ENCODE measurements at places on chromosomes 5 and 9.
A peak's percentile ranks its signal among the peaks of the same experiment; 100 is the strongest.

- DNase-seq: no peak
These were observed 124.8 kb upstream of the LMX1B start for GRCh38 chr9:126488881-126489404.

GRCh38 chr5:30690931-30691330 is 502.6 kb upstream of the CDH6 start:
- DNase-seq: no peak

DNA sequence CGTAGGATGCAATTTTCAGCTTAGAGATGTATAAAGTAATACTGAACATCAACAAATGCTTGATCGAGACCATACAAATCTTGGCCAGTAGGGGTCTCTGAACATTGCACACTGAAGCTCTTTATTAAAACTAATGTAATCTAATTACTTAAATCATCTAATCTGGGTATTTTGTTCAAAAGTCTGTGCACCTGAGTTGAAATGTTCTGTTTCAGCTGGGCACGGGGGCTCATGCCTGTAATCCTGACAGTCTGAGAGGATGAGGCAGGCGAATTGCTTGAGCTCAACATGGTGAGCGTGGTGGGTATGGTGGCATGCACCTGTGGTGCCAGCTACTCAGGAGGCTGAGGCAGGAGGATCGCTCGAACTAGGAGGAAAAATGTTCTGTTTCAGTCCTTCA is 41.0 kb downstream of the ESM1 start:
- peak; percentile 56 for DNase-seq

- DNase-seq: no peak
These were observed 2.4 kb upstream of the MOB3B start for GRCh38 chr9:27532046-27532445.

DNA sequence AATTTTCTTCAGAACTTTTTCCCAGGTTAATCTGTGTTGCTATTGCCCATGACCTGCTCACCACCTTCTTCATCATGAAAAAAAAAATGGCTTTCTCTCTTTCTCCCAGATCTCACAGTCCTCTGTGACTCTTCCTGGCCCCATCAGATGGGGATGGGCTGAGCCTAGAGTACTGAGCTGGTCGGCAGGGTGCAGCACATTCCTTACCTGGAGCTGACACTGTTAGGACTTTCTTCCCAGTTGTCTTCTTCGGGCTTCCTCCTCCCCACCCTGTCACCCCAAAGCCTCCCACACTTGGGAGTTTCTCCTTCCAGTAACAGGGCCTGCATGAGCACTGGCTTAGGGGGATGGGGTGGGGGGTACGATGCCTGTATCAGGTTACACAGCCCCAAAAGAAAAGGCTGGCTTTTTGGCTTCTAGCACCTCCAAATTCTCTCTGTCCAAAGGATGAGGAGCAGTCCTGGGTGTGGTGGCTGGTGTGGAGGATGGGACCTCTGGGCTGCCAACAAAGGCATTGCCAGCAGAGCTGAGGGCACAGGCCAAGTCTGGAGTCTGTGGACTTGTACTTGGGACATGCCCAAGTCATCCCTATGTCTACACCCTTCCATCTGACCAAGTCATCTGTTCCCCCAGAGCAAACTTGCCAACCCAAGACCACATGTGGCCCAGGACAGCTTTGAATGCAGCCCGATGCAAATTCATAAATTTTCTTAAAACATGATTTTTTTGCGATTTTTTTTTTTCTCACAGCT is 68.0 kb upstream of the HSPA9 start:
- no peak for DNase-seq

DNA sequence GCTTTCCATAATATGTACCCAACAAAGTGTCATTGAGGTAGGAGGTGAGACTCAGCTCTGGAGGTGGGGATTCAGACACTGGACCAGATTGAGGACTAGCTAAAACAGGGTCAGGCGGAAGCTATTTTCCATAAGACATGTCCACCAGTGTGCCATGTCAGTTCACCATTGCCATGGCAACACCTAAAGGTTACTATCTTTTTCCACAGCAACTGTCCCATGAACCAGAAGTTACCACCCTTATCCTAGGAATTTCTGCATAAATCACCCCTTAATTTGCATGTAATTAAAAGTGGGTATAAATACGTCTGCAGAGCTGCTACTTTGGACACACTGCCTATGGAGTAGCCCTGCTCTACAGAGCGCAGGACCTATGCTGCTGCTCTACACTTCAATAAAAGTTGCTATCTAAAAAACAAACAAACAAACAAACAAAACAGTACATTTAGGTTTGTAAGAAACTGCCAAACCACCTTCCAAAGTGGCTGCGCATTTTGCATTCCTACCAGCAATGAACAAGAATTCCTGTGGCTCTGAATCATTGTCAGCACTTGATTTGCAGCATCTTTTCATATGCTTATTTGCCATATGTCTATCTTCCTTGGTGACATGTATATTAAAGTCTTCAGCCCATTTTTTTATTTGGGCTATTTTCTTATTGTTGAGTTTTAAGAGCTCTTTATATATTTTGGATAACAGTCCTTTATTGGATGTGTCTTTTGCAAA is 18.0 kb upstream of the TRIM32 start:
- DNase-seq: no peak

DNA sequence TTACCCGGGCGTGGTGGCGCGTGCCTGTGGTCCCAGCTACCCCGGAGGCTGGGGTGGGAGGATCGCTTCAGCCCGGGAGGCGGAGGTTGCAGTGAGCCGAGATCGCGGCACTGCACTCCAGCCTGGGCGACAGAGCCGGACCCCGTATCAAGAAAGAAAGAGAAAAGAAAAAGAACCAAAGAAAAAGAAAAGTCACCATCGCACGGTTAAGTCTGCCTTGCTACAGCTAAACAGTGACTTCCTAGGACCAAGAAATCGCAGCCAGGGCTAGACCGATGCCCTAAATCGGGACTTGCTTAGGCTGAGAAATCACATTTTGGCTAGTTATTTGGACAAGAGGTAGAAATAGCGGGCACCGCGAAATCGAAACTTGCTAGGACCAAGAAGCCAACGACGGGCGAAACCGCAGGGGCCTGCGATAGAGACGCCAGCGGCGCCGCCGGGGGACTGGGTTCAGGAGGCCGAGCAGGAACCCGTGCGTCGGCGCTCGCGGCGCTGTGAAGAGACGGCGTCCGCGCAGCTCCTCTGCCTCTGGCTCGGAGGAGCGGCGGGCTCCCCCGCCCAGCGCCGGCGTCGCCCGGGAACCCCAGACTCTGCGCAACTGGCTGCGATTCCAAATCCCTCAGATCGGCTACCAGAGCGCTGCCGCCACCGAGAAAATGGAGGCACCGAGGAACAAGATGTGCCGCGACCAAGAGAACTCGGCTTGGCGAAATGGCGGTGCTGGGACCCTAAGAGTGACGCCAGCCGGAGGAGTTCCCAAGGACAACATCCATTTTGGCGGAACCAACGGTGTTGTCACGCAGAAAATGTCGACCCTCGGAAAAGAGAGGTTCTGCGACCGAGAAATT is 26.1 kb upstream of the ANXA2R start:
- DNase-seq: peak; percentile 78
